SK-N-DZ (cell line): ENCODE measurements at places on chromosomes 4 and X.

DNA sequence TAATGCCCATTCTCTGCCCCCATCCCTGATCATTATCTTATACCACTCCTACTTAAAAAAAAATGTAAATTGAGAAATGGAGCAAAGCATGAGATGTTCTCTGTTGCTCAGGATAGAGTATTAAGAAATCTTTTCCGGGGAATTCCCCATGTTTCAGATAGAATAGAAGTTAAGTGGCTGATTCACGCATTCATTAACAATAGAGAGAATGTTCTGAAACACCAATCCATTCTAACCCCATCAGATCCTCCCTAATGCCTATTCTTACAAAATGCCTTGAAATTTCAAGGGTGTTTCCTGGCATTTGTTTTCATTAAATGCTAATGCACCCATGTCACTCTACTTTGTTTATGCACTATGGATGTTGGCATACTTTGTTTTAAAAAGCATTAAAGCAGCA, 101.1 kb downstream of the AREG start:
- no peak for DNase-seq

DNA sequence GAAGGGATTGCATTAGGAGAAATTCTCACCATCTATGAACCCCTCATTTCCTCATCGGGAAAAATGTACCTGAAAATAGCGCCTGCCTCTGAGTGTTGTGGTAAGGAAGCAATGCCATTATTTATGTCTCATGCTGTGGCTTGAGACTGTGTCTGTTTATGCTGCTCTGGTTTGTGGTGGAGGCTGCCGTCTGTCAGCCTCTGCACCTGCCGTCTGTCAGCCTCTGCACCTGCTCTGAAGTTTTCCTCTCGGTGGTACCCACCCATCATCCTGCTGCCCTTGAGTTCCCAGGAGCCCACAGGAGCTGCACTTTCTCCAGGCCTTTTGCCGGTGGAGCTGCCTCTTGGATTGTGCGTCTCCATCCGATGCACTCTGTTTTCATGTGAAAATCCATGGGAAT, 68.5 kb upstream of the PPP2R3B start:
- DNase-seq: no peak

DNA sequence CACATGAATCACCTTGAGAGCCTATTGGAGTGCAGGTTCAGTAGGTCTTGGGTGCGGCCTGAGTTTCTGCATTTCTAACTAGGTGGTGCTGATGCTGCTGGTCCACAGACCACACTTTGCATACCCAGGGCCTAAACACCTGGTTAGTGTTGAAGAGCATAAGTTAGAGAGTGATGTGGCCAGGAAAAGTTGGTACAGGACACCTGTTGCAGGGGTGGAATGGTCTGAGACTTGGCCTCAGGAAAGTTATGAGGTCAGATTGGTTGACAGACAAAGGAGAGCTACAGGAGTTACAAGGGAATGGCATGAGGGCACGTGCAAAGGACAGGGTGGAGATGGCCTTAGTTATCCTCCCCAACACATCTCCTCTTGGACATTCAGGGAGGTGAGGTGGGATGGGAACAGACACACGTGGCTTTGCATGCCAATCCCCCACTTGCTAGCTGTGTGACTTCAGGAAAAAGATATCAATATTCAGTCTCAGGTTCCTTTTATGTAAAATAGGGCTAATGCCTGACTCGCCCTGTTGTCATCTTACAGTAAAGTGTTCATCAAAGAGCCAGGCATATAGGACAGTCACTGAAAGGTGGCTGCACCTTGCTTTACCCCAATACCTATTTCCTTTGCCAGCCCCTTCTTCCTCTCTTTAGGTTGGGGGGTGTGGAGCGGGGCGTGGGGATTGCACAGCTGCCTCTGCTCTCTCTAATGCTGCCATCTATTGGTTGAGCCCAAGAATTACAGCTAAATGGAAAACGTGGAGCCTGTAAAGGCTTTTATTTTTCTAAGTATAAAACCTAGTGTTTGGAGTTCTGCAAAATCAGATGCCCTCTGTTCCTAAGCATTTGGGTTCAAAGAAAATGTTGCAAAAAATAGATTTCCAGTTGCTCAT, 47.5 kb downstream of the ATG4A start:
- no peak for DNase-seq

DNA sequence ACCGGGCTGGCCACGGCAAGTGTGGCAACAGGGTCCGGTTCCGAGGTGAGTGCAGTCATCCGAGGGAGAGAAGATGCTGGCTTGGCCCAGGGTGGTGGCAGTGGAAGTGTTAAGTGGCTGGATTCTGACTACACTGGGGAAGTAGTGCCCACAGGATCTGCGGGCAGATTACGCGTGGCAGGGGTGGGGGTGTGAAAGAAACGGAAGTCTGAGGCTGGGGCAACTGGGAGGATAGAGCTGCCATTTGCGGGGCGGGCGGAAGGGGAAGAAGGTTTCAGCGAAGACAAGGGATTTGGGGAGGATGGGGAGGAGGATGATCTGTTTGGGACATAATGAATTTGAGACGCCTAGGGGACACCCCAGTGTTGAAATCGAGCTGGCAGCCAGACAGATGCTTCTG, 5.3 kb downstream of the RS1 start:
- DNase-seq: no peak

DNA sequence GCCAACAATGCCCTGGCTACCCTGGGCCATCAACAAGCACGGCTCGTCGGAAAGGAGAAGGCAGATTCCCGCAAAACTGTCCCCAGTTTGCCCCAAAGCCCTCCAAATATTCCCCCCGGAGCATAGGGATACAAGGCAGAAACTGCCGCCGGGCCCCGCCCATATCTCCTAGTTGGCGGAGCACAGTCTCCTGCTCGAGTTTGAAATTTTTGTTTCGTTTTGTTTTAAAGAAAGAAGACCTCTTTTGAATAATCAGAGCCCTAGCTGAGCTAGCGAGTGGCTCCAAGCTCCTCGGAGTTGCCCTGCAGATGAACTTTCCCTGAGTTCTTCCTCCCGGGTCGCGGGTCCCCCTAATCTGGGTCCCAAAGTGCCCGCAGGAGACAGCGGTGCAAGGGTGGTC, 138.1 kb upstream of the ZIC3 start:
- DNase-seq: no peak

DNA sequence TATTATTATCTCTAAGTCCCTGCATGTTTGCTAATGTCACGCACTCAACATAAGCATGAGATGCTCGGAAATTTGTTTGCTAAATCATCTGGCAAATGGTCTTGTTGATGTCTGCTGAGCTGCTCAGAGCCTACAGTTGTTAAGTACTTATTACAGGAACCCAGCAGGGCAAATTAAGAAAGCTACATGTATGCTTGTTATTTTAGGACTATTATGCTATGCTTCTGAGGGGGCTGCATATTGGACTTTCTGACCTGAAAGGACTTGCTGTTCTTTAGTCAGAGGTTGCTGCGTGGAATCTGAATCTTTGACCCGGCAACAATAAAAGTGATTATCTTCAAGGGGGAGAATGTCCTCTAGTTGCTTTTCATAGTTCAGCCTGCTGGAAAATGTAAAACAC, 36.3 kb upstream of the TENM3 start:
- no peak for DNase-seq

DNA sequence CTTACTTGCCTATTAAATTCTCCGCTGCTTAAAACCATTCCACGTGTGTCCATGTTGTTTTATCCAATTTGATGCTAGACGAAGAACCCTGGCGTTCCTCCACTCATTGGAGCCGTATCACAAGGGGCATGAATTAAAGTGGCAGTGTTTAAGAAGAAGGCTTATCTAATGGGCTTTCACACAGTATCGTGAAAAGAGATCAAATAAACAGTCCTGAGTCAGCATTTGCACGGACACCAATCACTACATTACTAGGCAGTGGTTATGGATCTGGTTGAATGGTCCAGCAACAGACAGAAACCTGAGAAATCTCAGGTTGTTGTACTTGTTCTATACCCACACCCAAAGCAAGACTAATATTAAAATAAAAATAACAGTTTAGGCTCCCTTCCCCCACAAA, 671.6 kb downstream of the FAT4 start:
- DNase-seq: no peak
